ENCODE measurements at places on chromosomes 2 and 18.

GRCh38 chr2:86433137-86433536 lies 8.0 kb upstream of the KDM3A start:
- DNase-seq = no peak

DNA sequence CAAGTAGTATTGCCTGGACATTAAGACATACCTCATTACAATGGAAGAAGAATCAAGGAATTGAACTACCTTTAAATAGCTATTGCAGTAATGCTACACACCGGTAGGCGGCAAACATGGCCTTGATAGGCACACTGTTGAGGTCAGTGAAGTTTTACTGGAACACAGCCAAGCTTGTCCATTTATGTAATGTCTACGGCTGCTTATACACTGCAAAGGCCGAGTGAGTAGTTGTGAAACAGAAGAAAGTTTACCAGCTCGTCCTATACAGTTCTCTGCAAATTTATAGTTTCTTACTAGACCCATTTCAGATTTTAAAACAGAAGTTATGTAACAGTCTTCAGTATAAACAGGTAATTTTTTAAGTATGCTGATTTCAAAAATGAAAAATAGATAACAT lies 38.8 kb downstream of the PPP4R1 start:
- no peak for DNase-seq

DNA sequence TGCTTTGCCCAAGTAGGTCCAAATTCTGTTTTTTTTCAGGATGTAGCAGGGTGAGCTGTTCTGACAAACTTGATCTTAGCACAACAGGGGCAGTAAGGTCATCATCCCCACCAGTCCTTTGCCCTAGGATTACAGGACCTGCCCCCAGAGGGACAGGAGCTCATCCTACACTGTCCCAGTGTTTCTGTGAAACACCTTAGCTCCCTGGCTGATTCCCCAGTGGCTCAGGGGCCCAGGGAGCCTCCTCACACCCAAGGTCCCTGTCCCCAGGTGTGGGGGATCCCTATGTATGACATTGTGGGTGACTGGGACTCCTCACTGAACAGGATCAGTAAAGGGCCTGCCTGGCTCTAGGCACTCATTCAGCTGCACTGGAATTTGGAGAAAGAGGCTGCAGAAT lies 191.2 kb downstream of the ANKRD30B start:
- DNase-seq = no peak

DNA sequence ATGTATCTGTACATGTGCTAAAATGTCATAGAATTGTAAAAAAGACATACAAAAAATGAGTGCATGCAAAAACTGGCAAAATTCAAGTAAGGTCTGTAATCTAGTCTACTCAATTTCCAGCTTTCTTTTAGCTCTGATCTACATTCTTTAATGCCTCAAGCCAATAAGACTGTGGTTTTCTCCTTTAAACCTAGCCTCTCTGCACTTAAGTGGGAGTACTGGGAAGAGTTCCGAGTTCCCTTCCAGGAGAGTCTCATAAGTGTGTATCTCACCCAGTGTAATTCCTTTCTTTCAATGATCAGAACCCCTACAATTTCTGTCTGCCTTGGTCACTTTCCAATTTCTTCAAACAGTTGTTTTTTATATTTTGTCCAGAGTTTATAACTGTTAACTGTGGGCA lies 150.1 kb downstream of the PTRHD1 start:
- no peak for DNase-seq

GRCh38 chr18:3842844-3843243 lies 392.9 kb downstream of the TGIF1 start:
- DNase-seq = no peak

DNA sequence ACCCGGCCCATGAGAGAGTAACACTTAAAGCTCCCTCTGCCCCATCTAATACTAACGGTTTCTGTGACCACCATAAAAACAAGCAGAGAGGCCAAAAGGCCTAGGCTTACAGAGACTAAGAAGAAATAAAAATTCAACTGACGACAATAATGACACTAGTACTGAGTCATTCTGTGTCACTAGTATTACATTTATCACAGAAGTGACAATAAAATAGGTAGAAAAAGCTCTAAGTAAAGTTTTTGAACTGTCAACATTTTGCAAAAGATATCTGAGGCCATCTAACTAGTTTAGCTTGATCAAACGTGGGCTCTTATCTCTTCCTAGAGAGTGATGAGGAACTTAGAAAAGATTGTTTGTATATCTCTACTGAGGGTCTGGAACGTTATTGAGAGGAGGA lies 35.6 kb downstream of the AP1S3 start:
- no peak for DNase-seq
